Hematopoietic multipotent progenitor cell (in vitro differentiated cells): ENCODE measurements at places on chromosomes 16 and 17. TPM values are rescaled to one million over a fixed set of nuclear protein-coding genes. Genes with fewer than 3 reads are reported as not detected.

GRCh38 chr17:62587554-62587953 is 39.9 kb upstream of the MRC2 start:
- no peak for DNase-seq

Gene KRTAP4-9
- under 0.01 TPM for total RNA-seq

GRCh38 chr16:15141586-15141985 is 47.5 kb upstream of the RRN3 start:
- DNase-seq: no peak

DNA sequence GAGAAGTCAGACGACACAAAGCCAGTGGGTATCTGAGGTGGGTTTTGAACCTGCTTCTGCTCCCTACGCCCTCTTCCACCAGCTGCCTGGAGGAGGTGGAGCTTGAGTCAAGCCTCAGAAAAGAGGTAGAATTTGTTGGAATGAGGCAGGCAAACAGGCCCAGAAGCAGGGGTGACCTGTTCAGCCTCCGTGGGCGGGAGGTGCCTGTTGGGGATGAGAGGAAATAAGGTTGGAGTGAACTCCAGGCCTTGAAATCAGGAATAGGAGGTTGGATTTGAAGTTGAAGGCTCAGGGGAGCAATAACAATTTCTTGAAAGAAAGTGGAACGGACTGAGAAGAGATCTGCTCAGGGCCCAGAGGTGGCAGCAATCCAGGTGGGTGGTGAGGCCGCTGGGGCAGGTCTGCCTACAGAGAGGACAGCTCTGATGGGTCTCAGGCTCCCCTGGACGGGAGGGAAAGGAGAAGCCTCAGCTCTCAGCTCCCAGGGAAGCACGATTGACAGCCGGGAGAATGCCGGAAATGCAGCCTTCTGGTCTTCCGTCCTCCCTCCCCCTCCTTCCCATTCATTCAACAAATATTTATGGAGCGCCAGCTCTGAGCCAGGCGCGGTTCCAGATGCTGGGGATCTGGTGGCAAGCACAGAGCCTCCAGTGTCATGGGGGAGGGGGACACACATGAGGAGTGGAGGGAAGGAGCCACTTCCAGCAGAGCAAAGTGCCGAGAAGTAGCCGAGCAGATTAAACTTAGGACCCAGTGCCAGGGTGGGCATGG is 61.9 kb upstream of the CIBAR2 start:
- no peak for DNase-seq

Gene TMEM132E
- total RNA-seq: 0.27 TPM

Gene TBC1D3K
- total RNA-seq: not detected

GRCh38 chr17:10762037-10762436 is 32.2 kb upstream of the TMEM220 start:
- no peak for DNase-seq

DNA sequence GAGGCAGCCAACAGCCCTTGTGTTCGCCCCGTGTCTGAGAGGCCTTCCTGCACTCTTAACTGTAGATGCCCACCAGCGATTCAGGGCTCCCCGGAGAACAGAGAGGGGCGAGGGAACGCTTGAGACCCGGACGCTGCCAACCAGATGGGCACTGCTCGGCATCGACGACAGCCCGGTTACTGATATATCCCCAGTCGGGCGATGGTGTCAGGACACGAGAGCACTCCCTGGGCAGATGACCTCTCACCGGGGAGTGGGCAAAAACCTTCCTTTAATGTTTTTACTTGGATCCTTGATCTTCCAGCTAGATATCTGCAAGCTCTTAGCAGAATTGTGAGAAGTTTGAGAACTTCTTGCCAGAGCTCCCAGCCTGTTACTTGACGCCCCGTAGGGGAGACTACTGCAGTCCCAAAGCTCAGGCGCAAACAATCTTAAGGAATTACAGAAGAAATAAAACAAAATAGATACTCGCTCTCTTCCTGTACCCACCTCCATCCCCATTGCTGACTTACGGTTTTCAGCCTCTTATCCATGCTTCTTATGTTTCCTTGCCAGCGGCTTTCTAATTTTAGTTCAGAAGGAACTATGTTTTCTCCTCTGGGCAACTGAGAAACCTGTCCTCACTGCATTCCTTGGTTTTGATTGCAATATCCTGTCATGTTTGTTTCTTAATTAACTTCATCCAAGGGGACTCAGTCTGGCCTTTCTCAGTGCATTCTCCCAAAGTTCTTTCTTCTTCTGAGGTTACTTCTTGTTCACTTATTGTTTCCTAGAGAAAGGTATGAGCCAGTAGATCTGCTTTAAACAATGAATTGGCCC is 845 bp downstream of the SP2 start:
- no peak for DNase-seq

DNA sequence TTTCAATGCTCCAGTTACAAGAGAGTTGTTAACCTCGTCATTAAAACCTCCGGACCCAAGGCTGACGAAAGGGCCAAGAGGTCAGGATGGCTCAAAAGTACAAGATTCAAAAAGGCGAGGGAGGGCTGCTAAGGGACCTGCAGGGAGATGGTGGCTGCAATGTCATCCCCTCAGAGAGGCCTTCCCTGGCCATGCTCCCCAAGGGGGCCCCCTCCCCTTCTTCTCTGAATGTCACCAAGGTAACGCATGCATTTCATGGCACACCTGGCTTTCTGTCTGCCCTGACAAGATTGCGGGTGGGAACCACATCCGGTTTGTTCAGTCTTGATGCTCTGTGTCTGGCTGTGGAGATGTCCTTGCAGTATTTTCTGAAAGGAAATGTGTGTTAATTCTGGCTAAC is 89.9 kb downstream of the C16orf78 start:
- DNase-seq: peak; percentile 56

DNA sequence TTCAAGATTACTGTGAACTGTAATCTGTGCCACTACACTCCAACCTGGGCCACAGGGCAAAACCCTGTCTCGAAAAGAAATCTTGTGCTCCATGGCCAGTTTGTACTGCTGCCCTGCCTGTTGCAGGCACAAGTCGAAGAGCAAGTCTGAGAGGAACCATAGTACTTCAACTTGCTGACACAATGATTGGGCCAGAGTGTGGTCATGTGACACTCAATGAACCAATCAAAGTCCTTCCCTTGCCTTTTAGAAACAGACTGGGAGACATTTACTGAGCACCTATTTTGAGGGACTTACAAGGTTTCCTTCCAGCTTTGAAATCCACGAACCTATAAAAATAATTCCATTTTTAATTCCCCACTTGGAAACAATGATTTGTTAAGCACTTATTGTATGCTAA is 39.8 kb upstream of the TMC5 start:
- no peak for DNase-seq
